Lower lobe of right lung (tissue), 2 donors: ENCODE measurements at places on chromosomes 5 and 9. TPM values are rescaled to one million over a fixed set of nuclear protein-coding genes. Genes with fewer than 3 reads are reported as not detected.

DNA sequence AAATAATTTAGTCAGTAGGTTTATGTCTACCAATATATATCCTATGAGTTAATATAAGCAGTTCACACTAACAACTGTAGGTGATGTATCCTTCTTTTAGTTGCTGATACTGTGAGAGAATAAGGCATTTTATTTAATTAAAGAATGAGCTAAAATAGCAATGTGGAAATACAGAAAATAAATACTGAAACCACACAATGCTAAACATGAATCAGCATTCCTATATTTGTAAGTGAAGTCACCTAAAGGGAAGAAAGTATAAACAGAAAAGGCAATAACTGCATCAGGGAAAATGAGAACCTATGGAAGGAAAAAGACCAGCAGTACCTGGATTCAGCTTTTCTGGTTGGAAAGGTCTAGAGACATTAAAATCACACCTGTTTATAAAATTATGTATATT is 336.0 kb downstream of the PDE4D start:
- H3K27ac ChIP-seq = no peak overlapping the region
- H3K4me3 ChIP-seq = no peak overlapping the region
- DNase-seq = no peak
- H3K27me3 ChIP-seq = no peaks in the 10 kb centered on the region
- H3K36me3 ChIP-seq = no peaks in the 10 kb centered on the region

DNA sequence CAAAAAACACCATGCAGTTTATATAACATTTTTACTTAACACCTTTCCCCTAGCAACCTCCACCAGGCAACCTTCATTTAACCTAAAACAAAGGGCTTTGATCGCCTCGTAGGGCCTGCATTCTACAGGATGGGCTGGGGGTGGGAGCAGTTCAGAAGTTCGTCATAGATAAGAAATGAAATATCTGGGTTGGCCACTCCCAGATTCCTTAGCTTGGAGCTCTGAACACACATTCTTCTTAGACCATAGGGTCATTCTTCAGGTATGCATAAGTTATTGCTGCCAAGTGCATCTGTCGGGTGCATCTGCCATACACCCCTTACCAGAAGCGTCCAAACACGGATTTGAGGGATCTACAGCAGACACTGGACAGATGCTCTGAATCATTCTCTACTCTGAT is 4.3 kb upstream of the SLC22A5 start:
- DNase-seq = no peak
- peak overlapping the region; percentile 53 for H3K27ac ChIP-seq
- H3K27me3 ChIP-seq = no peaks in the 10 kb centered on the region
- peaks cover 19% of the 10 kb centered on the region for H3K4me1 ChIP-seq
- H3K36me3 ChIP-seq = no peaks in the 10 kb centered on the region

The OR1Q1 gene
- total RNA-seq = not detected

The SHB gene
- 25.3 TPM for total RNA-seq

GRCh38 chr5:6392561-6392960 is 14.2 kb upstream of the MED10 start:
- no peaks in the 10 kb centered on the region for H3K4me1 ChIP-seq
- DNase-seq = no peak
